ENCODE measurements at places on chromosomes 4 and X. TPM values are rescaled to one million over a fixed set of nuclear protein-coding genes. Genes with fewer than 3 reads are reported as not detected.

The FGF5 gene
- polyA plus RNA-seq, result not detected

The PABPC1L2B gene
- 0.03 TPM for polyA plus RNA-seq

GRCh38 chrX:130896802-130897501 is 6.1 kb downstream of the ENOX2 start:
- no peaks in the 10 kb centered on the region for H3K27me3 ChIP-seq
- no peak for DNase-seq
- H3K36me3 ChIP-seq, result no peaks in the 10 kb centered on the region
- H3K4me3 ChIP-seq, result no peak overlapping the region
- H3K4me1 ChIP-seq, result peaks cover 16% of the 10 kb centered on the region
- peak overlapping the region; percentile 58 for H3K27ac ChIP-seq

DNA sequence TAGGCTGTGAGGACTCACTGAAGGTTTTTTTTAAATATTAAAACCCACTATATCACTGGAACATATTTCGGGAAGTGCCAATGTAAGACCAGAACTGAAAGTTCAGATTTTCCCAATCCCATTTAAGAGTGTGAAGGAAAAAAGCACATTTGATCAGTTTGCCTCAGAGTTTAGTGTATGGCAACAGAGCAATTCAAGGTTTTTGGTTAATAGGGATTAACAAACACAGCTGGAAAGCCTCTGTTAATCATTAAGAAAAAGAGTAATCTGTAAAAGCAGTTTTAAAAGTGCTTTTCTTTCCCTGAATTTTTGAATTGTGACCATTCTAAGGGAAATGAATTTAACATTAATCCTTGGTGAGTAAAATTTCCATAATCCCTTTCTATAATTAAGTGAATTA is 60.4 kb downstream of the NPY5R start:
- no peaks in the 10 kb centered on the region for H3K4me1 ChIP-seq
- H3K36me3 ChIP-seq, result no peaks in the 10 kb centered on the region
- peak overlapping the region; percentile 22 for H3K4me3 ChIP-seq
- no peaks in the 10 kb centered on the region for H3K27me3 ChIP-seq
- no peak overlapping the region for H3K27ac ChIP-seq
- DNase-seq, result no peak

The TAF7L gene
- polyA plus RNA-seq, result 0.15 TPM

The NUP62CL gene
- 4.9 TPM for polyA plus RNA-seq

The ANKRD50 gene
- polyA plus RNA-seq, result 7.5 TPM

- H3K36me3 ChIP-seq, result no peaks in the 10 kb centered on the region
- DNase-seq, result no peak
- peaks cover 4% of the 10 kb centered on the region for H3K4me1 ChIP-seq
- no peaks in the 10 kb centered on the region for H3K27me3 ChIP-seq
- no peak overlapping the region for H3K4me3 ChIP-seq
Measured at GRCh38 chr4:164204434-164204833, 549.5 kb upstream of the SMIM31 start.

- no peaks in the 10 kb centered on the region for H3K36me3 ChIP-seq
- no peaks in the 10 kb centered on the region for H3K27me3 ChIP-seq
- no peak overlapping the region for H3K27ac ChIP-seq
- H3K4me3 ChIP-seq, result no peak overlapping the region
- H3K4me1 ChIP-seq, result no peaks in the 10 kb centered on the region
Measured at GRCh38 chr4:110278127-110278526, 79.7 kb upstream of the ELOVL6 start.

The PLS3 gene
- 19.0 TPM for polyA plus RNA-seq

DNA sequence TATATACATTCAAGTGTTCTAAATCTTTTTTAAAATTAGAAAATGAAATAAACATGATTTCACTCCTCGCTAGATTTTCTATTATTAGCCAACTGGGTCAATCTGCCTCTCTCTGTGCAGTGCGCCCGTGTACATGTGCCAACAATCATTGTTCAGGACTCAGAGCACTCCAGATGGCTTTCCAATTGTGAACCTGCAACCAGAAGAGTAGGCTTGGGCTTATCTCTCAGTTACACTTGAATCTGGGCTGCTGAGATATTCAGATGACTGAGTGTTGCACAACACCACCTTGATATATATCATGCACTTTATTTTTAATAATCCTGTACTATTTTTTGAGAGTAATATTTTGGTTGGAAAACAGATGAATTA is 184.0 kb upstream of the FSTL5 start:
- H3K4me1 ChIP-seq, result no peaks in the 10 kb centered on the region
- H3K27me3 ChIP-seq, result no peaks in the 10 kb centered on the region
- H3K4me3 ChIP-seq, result no peak overlapping the region

- H3K4me1 ChIP-seq, result no peaks in the 10 kb centered on the region
- no peaks in the 10 kb centered on the region for H3K36me3 ChIP-seq
- DNase-seq, result peak; percentile 43
- H3K27me3 ChIP-seq, result no peaks in the 10 kb centered on the region
- peak overlapping the region; percentile 52 for H3K4me3 ChIP-seq
- no peak overlapping the region for H3K27ac ChIP-seq
Measured at GRCh38 chrX:97563531-97564133, 679.9 kb downstream of the RPA4 start.

DNA sequence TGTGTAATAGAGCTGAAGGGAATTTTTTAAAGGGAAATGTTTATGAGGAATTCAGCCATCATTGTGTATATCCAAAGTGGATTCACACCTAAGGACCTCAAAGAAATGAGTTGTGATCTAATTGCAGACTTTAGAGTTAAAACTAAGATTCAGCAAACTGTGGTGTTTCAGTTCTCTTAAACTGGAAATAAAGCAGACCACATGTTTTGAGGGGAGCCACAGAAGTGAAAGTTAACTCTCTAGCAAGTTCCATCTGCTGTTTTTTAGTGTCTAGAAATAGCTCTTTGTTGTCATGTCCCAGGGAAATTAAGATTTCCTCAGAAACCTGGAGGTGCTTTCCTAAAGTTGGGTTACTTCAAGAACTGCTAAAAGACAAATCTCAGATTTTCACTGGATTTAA is 97.3 kb upstream of the DDX3X start:
- H3K36me3 ChIP-seq, result peaks cover 17% of the 10 kb centered on the region
- H3K27me3 ChIP-seq, result no peaks in the 10 kb centered on the region
- no peak for DNase-seq
- no peaks in the 10 kb centered on the region for H3K4me1 ChIP-seq

GRCh38 chrX:18490806-18491555 is 65.6 kb downstream of the CDKL5 start:
- no peak for DNase-seq
- no peaks in the 10 kb centered on the region for H3K36me3 ChIP-seq
- no peaks in the 10 kb centered on the region for H3K27me3 ChIP-seq
- no peaks in the 10 kb centered on the region for H3K4me1 ChIP-seq

The PHKA1 gene
- 11.8 TPM for polyA plus RNA-seq

The C1GALT1C1 gene
- polyA plus RNA-seq, result 7.8 TPM

DNA sequence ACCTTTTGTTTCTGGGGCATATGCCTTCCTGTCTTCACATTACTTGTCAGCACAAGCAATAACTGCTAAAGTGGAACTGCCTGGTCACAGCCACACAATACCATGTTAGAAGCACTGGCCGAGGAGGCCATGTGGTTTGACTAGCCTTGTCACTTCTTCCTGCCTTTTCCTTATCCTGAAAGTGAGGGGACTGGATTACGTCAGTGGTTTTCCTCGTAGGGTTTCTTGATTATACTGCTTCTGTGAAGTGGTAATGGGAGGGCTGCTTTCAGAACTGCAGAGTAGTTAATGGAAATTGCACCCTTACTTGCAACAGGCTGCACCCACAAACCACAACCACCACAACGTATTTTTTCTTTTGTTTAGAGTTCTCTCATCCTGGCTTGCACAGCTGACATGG is 26.6 kb downstream of the ZRSR2 start:
- H3K4me1 ChIP-seq, result no peaks in the 10 kb centered on the region
- H3K4me3 ChIP-seq, result no peak overlapping the region
- H3K36me3 ChIP-seq, result no peaks in the 10 kb centered on the region
- H3K27ac ChIP-seq, result no peak overlapping the region

DNA sequence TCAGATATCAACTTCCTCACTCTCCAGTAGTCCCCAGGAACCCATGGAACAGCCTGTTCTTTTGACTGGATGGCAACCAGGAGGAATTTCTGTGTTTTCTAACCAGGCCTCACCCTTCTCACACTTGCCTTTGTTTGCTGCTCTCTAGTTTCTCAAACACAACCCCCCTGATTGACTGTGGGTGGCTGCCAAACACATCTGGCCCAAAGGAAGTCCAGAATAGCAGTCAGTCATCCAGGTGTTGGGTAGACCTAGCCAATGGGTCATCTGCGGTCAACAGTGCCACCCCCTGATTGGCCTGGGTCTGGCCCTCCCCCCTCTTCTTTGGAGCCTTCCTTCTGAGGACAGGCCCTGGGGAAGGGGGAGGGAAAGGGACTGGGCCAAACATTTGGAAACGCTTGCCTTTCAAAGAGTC is 53.7 kb downstream of the MSX1 start:
- H3K4me3 ChIP-seq, result no peak overlapping the region
- H3K4me1 ChIP-seq, result no peaks in the 10 kb centered on the region
- H3K27ac ChIP-seq, result no peak overlapping the region
- no peaks in the 10 kb centered on the region for H3K27me3 ChIP-seq
- no peaks in the 10 kb centered on the region for H3K36me3 ChIP-seq

GRCh38 chr4:4985844-4986243 is 33.4 kb downstream of the CYTL1 start:
- no peak overlapping the region for H3K27ac ChIP-seq
- no peak overlapping the region for H3K4me3 ChIP-seq
- H3K4me1 ChIP-seq, result no peaks in the 10 kb centered on the region
- H3K36me3 ChIP-seq, result no peaks in the 10 kb centered on the region
- no peak for DNase-seq

DNA sequence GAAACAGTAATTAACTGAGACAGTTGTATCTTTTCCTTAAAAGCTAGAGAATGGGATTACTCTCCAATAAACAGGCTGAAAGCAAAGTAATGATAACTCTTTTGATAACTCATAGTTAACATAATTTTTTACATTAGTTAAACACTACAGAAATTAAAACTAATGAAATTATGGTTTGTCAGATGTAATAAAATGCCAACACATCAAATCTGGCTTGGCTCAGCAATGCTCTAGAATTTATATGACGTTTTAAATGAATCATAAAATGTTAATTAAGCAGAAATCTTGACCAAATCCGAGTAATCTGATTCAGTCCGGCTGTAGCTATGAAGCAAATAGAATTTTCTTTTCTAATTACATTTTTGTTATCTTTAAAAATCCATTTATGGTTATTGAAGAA is 244.2 kb upstream of the NR3C2 start:
- DNase-seq, result no peak
- H3K27ac ChIP-seq, result no peak overlapping the region
- no peaks in the 10 kb centered on the region for H3K4me1 ChIP-seq
- no peak overlapping the region for H3K4me3 ChIP-seq
- no peaks in the 10 kb centered on the region for H3K27me3 ChIP-seq

- H3K27ac ChIP-seq, result no peak overlapping the region
- no peaks in the 10 kb centered on the region for H3K4me1 ChIP-seq
- H3K27me3 ChIP-seq, result no peaks in the 10 kb centered on the region
- H3K36me3 ChIP-seq, result no peaks in the 10 kb centered on the region
- no peak for DNase-seq
Measured at GRCh38 chr4:77248805-77249204, 91.8 kb downstream of the CCNG2 start.

DNA sequence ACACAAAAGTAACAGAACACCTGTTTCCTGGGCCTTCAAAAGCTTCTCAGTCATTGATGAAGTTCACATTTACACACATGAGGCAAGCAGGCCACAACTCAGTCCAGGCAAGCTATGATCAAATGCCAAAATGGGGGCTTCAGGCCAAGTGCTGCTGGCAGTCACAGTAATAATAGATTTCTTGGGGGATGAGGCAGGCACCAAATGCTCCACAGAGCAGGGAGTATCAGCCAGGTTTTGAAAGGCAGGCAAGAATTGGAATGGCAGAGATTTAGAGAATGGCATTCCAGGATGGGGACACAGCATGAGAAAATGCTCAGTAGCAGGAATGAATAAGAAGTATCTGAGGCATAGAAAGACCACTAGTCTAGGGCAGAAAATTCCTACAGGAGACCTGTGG is 52.8 kb downstream of the GRIA3 start:
- H3K36me3 ChIP-seq, result no peaks in the 10 kb centered on the region
- no peak overlapping the region for H3K4me3 ChIP-seq
- no peak for DNase-seq

The PAQR3 gene
- 1.6 TPM for polyA plus RNA-seq

- no peak overlapping the region for H3K27ac ChIP-seq
- H3K27me3 ChIP-seq, result peaks cover 13% of the 10 kb centered on the region
- no peaks in the 10 kb centered on the region for H3K36me3 ChIP-seq
- H3K4me1 ChIP-seq, result no peaks in the 10 kb centered on the region
Measured at GRCh38 chrX:27565992-27566391, 24.2 kb upstream of the DCAF8L2 start.

The TEC gene
- 4.7 TPM for polyA plus RNA-seq

GRCh38 chr4:8289956-8290700 is 20.6 kb downstream of the HTRA3 start:
- H3K4me3 ChIP-seq, result no peak overlapping the region
- H3K4me1 ChIP-seq, result no peaks in the 10 kb centered on the region
- no peak for DNase-seq
- H3K27ac ChIP-seq, result no peak overlapping the region
- no peaks in the 10 kb centered on the region for H3K36me3 ChIP-seq

GRCh38 chr4:80029364-80029763 is 43.7 kb downstream of the ANTXR2 start:
- no peak overlapping the region for H3K27ac ChIP-seq
- no peak for DNase-seq
- H3K36me3 ChIP-seq, result no peaks in the 10 kb centered on the region
- H3K27me3 ChIP-seq, result no peaks in the 10 kb centered on the region

The HTRA3 gene
- polyA plus RNA-seq, result 1.6 TPM

DNA sequence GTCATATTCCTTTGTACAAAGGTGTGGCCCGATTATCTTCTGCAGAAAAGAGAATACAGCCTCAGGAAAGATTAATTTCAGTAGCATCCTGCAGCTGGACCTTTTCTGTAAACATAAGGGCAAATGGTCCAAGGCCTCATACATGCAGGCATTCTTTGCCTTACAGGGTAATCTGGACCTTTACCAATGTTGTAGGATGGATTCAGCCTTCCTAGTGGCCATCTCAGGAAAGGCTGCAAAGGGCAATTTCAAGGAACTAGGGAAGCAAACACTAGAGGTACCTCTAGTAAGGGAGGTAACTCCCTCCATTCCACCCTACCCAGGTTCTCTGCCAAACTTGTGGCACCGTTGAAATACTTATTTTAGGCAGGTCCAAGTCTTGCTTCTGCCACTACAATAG is 43.0 kb downstream of the UGT2B28 start:
- H3K36me3 ChIP-seq, result no peaks in the 10 kb centered on the region
- no peak for DNase-seq
- H3K4me3 ChIP-seq, result no peak overlapping the region
- no peaks in the 10 kb centered on the region for H3K4me1 ChIP-seq
- H3K27ac ChIP-seq, result no peak overlapping the region
- H3K27me3 ChIP-seq, result no peaks in the 10 kb centered on the region

DNA sequence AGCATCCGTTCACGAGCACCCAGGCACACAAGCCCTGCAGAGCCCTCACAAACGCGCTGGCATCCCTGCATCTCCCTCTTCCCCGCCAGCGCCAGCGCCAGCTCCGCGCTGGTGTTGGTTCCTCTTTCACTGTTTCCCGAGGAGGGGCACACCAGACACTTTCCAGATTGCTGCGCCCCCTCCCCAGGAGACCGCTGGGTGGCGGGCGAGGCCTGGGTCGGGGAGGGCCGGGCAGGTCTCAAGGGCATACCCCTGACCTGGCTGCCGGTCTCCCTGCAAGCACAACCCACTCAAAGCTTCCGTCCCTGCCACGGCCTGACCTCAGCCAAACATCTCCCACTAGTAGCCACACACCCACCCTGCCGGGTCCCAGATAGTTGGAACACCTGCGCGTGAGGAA is 2.2 kb upstream of the NKX1-1 start:
- no peaks in the 10 kb centered on the region for H3K36me3 ChIP-seq
- H3K27me3 ChIP-seq, result peaks cover 90% of the 10 kb centered on the region
- H3K4me3 ChIP-seq, result no peak overlapping the region

- no peak overlapping the region for H3K27ac ChIP-seq
- H3K4me3 ChIP-seq, result no peak overlapping the region
- H3K4me1 ChIP-seq, result no peaks in the 10 kb centered on the region
- no peaks in the 10 kb centered on the region for H3K27me3 ChIP-seq
- no peaks in the 10 kb centered on the region for H3K36me3 ChIP-seq
- no peak for DNase-seq
Measured at GRCh38 chr4:151599863-151600262, 160.9 kb downstream of the GATB start.

The PHEX gene
- 0.08 TPM for polyA plus RNA-seq

Data from adrenal gland (tissue), 19 donors.